ENCODE measurements at places on chromosomes 6 and 20.
A peak's percentile ranks its signal among the peaks of the same experiment; 100 is the strongest.

DNA sequence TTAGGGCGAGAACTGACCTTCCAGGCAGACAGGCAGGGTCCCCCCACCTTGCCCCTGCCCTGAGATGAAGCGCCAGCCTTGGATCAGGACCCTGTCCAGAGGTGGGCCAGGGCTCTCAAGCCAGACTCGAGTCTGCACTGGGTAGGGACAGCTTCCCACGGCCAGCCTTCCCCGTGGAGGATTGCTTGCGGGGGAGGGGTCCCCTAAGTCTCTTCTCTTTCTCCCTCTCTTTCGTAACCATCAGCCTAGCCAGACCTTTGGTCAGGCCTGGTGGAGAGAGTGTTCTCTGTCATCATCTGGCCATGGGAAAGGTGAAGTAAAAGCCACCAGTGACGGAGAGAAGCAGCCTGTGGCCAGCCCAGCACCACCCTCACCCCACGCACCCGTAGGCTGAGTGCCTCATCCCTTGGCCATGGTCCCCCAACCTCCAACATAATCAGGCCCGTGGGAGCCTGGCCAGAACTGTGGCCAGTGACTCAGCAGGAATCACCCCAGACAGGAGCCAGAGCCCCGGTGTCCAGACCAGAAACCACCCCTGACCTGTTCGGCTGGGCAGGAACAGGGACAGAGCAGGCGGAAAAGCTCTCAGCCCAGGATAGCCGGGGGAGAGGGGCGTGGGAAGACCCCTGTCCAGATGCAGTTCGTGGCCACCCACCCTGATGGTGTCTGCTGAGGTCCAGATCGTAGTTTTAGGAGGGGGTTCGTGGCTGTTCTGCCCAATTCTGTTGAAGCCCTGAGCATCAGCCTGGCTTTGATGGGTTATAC is 47.1 kb downstream of the SNAI1 start:
- DNase-seq = no peak

DNA sequence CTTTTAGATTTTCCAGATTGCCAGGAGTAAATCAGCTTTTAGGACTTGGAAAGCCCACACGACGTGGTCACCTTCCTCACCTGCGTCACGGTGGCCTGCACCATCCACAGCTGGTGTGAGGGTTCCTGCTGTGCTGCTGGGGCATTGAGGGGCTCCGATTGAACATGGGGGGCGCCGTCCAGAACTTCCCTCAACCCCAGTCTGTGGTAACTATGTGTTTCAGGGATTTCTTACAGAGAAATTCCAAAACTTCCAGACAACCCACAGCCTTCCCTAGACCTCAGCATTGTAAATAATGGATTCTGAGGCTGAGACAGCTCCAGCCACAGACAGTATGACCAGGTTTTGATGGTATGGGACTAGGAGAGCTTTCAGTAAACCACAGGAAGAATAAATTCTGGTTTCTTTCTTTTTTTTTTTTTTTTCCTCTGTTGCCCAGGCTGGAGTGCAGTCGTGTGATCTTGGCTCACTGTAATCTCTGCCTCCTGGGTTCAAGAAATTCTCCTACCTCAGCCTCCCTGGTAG is 46.7 kb upstream of the IRF4 start:
- DNase-seq = no peak

DNA sequence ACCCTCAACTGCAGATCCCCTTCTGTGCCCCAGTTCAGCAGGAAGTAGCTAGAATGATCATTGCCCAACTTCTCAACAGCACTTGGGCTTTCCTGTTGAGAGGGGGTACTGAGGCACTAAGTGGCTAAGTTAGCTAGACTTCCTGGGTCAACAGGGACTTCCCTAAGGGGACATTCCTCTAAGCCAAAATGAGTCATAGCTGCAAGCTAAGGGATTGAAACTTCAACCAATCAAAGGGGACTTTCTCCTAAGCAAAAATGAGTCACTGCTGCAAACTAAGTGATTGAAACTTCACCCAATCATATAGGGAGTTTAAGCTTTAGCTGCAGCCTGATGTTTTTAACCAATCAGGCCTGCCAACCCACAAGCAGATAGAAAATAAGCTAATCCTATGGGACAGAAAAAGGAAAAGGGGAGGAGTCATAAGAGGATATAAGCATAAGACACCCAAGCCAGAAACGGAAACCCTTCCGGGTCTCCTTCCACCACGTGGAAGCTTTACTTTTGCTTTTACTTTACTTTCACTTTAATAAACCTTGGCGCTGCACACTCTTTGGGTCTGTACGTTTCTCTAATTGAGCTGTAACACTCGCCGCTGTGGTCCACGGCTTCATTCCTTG is 659.0 kb upstream of the HS3ST5 start:
- no peak for DNase-seq

DNA sequence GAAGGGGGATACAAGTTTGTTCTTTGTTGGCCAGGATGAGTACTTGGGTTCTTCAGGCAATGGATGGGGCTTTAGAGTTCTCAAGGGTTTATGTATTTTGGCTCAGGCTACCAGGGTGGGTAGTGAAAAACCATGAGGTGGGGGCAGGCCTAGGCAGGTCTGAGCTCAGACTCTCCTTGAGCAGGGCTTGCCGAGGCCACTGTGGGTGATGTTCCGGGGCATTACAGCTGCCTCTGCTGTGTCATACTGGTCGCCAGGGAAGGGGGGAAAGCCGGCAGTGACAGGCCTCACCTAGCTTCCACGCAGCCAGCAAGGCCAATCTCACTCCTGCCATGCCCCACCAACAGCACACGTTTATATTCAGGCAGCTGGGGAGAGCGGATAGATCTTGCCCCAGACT is 79.6 kb downstream of the BCKDHB start:
- DNase-seq = peak; percentile 73
